ENCODE measurements at places on chromosomes 7 and 10. TPM values are rescaled to one million over a fixed set of nuclear protein-coding genes. Genes with fewer than 3 reads are reported as not detected.
A peak's percentile ranks its signal among the peaks of the same experiment; 100 is the strongest.

- DNase-seq, result no peak
Observed at GRCh38 chr7:42426163-42426562, 189.2 kb upstream of the GLI3 start.

- peak; percentile 39 for DNase-seq
Observed at GRCh38 chr10:62851442-62851841, 35.3 kb upstream of the EGR2 start.

GRCh38 chr10:3433988-3434387 lies 261.4 kb upstream of the PITRM1 start:
- no peak for DNase-seq

- DNase-seq, result no peak
Observed at GRCh38 chr10:118551535-118552100, 43.8 kb downstream of the PRLHR start.

DNA sequence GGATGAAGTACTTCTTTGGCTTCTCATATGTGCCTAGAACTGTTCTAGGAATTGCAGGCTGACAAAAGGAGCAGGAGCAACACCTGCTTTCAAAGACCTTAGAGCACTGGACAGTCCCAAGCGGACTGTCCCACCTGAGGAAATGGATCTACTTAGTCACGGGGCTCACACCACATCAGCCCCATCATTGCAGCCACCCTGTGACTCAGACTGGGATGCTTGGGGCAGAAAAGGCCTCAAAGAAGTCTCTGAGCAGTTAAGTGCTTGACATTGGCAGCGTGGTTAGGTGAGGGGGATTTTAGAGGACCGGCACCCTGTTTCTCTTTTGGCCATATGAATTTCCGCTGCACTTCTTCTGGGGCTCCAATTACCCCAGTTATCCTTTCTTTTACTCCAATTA lies 256.6 kb downstream of the USP6NL start:
- DNase-seq, result no peak

DNA sequence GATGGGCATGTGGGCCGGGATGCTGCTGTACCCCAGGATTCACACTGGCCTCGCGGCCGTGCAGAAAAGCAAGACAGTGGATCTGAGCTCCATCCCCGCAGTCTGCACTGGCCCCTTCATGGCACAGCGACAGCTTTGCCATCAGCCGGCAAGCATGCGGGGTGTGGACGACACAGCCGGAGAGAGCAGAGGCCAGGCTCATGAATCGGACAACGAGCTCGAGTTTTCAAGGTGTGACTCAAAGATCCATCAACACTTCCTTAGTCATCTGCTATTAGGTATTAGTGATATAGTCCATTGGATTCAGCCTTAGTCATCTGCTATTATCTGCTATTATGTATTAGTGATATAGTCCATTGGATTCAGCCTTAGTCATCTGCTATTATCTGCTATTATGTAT lies 254.7 kb downstream of the KLF6 start:
- no peak for DNase-seq

DNA sequence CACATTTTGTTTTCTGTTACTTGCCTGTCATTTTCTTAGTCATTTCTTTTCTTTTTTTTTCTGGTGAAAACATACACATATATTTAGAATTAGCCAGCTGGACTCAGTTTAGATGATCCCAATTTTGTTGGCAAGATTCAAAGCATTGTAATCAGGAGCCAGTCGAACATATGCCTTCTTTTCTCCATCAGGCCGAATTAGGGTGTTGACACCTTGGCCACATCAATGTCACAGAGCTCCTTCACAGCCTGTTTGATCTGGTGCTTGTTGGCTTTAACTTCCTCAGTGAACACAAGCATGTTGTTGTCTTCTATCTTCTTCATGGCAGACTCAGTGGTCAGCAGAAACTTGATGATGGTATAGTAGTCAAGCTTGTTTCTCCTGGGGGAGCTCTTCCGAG lies 32.6 kb downstream of the PHF14 start:
- no peak for DNase-seq

Gene CDC14C
- total RNA-seq, result not detected

Gene CPXM2
- total RNA-seq, result not detected

Gene PNLIPRP1
- not detected for total RNA-seq

Gene DGKB
- not detected for total RNA-seq

Gene HYAL4
- not detected for total RNA-seq
